T-helper 2 cell (primary cell): ENCODE measurements at places on chromosomes 7 and 10.

- DNase-seq: no peak
Measured at GRCh38 chr7:27967639-27968038, 213.0 kb downstream of the JAZF1 start.

DNA sequence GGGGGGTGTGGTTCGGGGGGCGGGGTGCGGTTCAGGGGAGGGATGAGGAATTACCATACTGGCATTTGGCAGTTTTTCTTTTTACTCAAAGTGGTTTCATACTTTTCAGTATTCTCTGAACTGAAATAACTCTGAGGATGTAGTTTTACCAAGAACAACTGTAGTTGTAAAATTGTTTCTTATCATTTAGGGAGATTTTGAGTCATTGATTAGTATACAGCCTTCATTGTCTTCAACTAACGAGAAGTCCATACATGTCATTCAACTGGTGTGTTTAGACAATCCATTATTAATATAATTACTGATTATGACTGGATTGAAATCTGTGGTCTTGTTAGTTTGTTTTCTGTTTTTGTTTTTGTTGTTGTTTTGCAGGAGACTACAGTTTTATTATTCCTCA is 40.8 kb downstream of the COPG2 start:
- no peak for DNase-seq

DNA sequence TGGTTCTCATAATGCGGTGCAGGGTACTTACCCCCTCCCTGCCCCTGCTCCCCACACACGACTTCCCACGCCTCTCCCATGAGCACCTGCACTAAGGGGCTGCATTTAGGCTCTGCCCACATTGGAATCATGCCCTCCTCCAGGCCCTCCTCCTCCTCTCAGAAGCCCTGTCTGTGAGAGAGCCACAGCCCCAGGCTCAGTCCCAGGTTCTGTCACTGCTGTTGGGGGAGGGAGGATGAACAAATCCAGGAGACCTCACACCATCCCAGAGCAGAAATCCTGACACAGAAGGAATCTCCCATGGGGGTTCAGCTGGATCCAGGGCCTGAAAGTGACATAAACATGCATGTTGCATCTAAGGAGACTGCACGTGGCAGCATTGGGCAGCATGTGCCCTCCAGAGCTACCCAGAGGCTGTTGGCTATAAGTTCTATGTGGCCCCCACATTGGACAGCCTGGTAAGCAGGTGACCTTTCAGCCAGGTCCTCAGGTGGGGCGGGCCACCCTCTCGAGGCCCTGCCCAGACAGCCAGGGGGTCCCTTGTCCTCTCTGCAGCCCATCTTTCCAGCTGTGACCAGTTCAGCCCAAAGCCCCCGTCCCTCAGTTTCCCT is 1.6 kb upstream of the PILRA start:
- DNase-seq: no peak

- no peak for DNase-seq
Measured at GRCh38 chr10:46222364-46222935, 64.3 kb upstream of the ANTXRL start.
